NCI-H1092 treated with DMSO at 0.1 percent for 48 hours (cell line): ENCODE measurements at places on chromosomes 6 and 20.
A peak's percentile ranks its signal among the peaks of the same experiment; 100 is the strongest.

- no peak for DNase-seq
Measured at GRCh38 chr6:22164236-22164635, 132.6 kb downstream of the PRL start.

GRCh38 chr6:88223298-88223697, 57.2 kb upstream of the CNR1 start:
- DNase-seq: no peak

- no peak for DNase-seq
Measured at GRCh38 chr6:89745716-89746115, 73.9 kb downstream of the MDN1 start.

- DNase-seq: no peak
Measured at GRCh38 chr6:137764464-137764863, 102.6 kb upstream of the TNFAIP3 start.

DNA sequence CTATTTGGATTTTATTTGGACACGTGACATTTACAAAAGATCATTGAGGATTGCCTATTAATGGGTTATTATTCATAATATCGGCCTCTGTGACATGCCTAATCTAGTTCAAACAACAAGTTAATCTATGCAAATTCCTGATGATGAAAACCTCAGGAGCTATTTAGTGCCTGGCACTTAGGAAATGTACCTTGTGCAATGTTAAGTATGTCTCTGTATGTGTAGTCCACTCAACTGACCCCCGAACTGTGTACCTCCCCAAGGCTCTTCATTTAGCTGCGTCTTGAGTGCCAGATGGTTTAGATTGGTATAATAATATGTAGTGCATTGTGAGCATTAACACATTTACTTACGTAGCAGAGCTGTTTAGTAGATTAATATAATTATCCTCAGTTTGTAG, 6.9 kb downstream of the LAMA2 start:
- DNase-seq: no peak

GRCh38 chr6:73664701-73665100, 10.9 kb upstream of the SLC17A5 start:
- no peak for DNase-seq

DNA sequence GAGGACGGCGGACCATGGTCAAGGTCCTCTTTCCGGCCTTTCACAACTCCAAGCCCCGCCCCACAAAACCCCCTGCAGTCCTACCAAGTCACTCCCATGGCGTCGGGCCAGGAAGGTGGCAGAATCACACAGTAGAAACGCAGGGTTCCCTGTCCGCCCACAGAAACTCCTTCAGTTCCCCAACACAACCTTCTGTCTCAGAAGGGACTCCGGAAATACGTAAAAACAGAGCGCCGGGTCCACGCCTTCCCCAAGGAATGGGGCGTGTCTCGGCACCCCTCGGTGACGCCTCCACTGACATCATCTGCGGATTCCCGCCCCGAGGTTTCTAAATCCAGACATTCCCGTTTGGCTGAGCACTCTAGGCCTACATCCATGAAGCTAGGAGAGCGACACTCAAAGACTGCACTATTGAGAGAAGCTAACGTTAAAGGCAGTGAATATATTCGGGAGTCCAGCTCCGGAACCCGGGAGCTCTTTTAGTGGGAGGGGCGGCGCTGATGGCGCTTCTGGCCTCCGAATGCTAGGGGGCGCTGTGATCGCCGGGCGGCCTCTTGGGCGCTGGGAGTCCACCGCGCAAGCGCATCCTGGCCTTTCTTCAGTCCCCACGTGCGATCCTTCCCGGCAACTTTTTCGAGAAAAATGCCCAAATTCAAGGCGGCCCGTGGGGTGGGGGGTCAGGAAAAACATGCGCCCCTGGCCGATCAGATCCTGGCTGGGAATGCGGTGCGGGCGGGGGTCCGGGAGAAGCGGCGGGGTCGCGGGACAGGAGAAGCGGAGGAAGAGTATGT, at the start of the genes BYSL and MED20:
BYSL (plus strand) TSS at position 579 of the 791 bp plus-strand sequence; CDS start at position 643, 64 bp downstream.
MED20 (minus strand) TSS at position 219 of the 791 bp plus-strand sequence; CDS start at position 98, 121 bp downstream.
- peak; percentile 94 for DNase-seq

DNA sequence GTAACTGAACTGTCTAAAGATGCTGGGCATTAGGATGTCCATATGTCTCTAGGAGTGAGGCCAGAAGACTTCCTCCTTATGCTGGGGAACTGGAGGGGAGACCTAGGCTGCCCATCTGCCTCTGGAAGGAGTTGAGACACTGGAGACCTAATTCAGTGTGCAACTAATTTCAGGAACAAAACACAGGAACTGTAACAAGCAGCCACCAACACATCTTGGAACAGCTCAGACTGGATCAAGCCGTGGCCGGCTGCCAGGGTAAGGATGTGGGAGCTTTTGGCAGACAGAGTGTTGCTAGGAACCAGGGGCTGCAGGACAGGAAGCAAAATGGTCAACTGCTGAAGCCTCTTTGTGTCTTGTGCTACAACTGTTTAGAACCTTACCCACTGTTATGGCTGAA, 16.4 kb upstream of the MAS1 start:
- DNase-seq: peak; percentile 36

GRCh38 chr6:7100753-7101081, 7.0 kb upstream of the RREB1 start:
- DNase-seq: no peak

- DNase-seq: no peak
Measured at GRCh38 chr20:40999841-41000240, 28.8 kb upstream of the TOP1 start.
